ENCODE measurements at places on chromosomes 3 and 15. TPM values are rescaled to one million over a fixed set of nuclear protein-coding genes. Genes with fewer than 3 reads are reported as not detected.

The GXYLT2 gene
- 25.9 TPM for polyA plus RNA-seq

The TRANK1 gene
- polyA plus RNA-seq, result 9.1 TPM

The MYEF2 gene
- polyA plus RNA-seq, result 5.3 TPM

- DNase-seq, result no peak
Observed at GRCh38 chr3:14824646-14825045, 5.9 kb downstream of the FGD5 start.

DNA sequence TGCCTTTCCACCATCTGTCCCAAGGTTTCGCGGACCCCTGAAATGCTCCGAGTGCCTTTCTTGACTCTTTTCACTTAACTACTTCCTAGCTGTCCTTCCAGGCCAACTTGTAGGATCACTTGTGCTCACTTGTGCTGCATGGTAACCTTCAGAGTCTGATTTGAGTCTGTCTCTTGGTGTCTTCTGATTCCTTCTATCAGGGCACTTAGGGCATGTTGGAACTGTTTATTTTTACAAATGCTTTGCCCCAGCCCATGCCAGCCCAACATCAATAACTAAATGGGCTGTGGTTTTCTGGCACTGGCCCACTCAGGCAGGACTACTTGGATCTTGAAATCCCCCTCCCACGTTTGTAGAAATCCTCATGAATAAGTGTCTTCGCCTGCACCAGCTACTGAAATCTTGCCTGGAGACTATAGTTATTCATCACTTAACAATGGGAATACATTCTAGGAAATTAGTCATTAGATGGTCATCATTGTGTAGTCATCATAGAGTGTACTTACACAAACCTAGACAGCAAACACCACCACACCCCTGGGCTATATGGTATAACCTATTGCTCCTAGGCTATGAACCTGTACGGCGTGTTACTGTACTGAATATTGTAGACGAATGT lies 123.1 kb upstream of the STRIT1 start:
- peak; percentile 12 for DNase-seq

GRCh38 chr3:180329187-180329586 lies 272.8 kb upstream of the TTC14 start:
- no peak for DNase-seq

The AADACL2 gene
- not detected for polyA plus RNA-seq

DNA sequence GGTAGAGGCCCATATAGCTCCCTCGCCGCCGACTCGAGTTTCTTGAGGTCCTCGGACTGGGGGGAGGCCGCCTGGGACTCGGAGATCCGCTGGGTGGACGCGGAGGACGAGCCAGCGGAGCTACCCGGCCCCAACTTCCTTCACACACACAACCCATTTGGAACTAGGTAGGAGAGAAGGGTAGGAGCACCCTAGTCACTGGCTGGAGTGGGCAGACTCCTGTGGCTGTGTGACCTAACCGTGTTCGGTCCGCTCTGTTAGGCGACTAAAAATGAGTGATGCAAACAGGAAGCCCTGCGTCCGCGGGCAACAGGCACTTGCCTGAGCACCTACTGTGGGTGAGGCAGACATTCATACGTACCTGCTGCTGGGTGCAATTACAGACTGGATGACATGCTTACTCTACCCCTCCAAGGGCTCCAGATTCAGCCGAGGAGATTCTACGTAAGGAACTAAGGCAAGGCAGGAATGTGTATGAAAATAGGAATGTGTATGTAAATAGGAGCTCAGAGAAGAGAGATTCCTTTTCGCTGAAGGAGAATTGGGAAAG lies 4.6 kb upstream of the SIN3A start:
- peak; percentile 74 for DNase-seq

GRCh38 chr3:107028086-107028485 lies 349.2 kb upstream of the CCDC54 start:
- no peak for DNase-seq
